ENCODE measurements at places on chromosomes 3 and 15.

DNA sequence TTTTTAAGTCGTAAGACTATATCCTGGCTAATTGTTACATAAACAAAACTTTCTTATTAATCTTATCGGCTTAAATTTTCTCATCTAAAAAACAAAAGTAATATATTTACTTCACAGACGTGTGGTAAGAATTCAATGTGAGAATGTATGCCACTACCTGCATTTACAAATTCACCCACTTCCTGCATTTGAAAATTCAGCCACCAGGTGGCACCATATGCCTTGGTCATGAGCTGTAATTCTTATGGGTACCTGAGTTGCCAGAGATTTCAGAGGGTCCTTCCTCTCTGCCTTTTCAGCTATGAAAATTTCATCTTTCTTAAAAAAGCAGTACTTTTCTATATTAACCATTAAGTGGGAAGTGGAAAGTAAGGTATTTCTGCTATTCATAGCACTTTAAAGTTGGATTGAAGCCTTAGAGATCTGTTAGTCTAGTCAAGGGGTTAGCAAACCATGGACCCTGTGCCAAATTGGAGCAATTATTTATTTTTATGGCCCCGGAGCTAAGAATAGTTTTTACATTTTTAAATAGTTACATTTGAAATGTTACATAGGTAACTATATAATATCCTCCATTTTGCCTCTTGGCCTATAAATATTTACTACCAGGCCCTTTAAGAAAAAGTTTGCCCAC lies 127.8 kb downstream of the HCN4 start:
- DNase-seq, result peak; percentile 67

GRCh38 chr3:106208967-106209366 lies 340.2 kb upstream of the CBLB start:
- no peak for DNase-seq

DNA sequence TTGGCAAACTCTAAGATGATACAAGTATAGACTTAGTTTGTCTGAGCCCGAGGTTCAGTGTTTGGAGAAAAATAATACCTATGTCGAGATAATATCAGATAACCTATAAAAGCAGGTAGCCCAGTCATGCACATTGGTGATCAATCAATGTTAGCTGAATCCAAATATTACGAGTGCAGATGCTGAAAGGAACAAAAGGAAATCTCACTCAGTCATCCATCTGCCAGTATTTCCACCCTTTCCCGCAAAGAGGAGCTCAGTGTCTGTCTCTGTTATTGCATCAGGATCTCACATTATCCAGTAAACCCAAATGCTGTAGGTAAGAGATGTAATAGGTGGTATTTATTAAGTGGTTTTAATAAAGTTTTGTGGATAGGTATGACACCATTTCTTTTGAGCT lies 251.2 kb upstream of the CTDSPL start:
- DNase-seq, result no peak

DNA sequence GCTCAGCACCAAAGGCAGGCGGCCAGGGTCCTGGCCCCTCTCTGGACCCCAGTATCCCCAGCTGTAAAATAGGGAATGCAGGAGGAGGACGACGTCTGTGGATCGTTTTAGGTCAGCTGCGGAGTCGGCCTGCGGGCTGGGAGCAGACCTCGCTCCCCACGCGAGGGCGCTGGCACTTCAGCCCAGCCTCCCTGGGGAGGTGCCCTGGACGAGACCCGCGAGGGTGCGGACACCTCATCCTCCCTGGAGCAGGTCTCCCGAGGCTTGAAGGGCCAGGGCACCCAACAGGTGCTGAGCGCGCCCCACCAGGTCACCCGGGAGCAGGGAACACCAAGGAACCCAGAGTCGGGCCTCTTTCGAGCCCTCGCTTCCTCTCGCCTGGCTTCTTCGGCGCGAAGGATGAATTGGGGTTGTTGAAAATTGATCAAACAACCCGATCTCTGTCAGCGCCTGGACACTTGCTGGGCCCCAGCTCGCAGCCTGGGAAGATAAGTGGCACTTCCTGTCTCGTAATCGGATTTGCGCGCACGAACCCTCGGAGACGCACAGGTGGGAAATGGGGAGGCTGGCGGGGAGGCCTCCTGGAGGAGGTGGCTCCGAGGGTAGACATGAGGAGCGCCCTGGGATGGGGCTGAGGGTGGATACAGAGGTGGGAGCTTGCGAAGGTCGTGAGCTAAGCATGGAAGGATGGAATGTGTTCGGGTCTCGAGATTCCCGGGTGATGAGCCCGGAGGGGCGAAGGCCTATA lies 588 bp upstream of the VIPR1 start:
- peak; percentile 67 for DNase-seq

DNA sequence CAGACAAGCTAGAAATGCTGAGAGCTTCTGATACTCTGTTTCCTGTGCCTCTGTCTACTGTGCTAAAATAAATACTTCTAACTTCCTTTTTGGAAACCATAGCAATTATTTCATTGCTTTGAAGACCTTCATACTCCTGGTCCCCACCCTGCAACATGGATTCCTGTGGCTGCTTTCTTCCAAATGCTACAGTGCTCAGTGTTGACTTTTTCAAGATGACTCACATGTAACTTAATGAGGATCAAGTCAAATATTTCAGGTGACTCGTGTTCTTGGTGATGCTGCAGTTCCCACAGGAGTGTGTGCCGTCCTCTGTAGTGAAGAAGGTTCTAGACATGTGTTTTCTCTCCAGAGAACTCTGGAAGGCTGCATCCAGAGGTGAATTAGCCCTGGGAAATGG lies 288.6 kb downstream of the CLSTN2 start:
- DNase-seq, result no peak

GRCh38 chr15:76190751-76191538 lies 120.3 kb downstream of the ETFA start:
- DNase-seq, result peak; percentile 92

All from neural progenitor cell (in vitro differentiated cells).